ENCODE measurements at places on chromosomes 6 and 20. TPM values are rescaled to one million over a fixed set of nuclear protein-coding genes. Genes with fewer than 3 reads are reported as not detected.

DNA sequence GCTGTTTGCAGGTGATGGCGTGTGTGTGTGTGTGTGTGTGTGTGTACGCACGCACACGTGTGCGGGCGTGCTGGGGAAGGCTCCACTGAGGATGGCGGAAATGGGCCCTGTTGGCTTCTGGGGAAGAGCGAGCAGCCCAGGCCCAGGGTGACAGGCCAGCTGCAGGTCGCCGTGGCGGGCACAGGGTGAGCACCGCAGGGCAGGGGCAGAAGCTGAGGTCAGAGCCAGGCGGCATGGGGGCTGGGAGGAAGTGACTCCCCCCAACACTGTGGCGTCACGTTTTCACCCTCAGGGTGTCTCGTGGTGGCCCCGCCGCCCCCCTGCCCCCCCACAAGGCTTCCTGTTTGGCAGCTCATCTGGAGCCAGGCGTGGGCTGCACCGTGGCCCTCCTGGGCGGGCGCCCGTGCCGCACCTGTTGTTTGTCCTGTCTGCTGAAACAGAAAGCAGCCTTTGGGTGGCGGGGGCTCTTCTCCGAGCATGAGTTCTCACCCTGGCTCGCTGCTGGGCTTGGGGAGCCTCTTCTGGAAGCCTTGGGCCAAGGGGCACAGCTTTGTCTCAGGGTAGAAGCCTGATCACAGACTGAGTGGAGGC is 7.1 kb downstream of the RBM38 start:
- peak overlapping the region; percentile 12 for H3K4me3 ChIP-seq
- peaks cover 99% of the 10 kb centered on the region for H3K4me1 ChIP-seq
- H3K27ac ChIP-seq, result peak overlapping the region; percentile 92
- H3K27me3 ChIP-seq, result no peaks in the 10 kb centered on the region
- peak; percentile 80 for DNase-seq

DNA sequence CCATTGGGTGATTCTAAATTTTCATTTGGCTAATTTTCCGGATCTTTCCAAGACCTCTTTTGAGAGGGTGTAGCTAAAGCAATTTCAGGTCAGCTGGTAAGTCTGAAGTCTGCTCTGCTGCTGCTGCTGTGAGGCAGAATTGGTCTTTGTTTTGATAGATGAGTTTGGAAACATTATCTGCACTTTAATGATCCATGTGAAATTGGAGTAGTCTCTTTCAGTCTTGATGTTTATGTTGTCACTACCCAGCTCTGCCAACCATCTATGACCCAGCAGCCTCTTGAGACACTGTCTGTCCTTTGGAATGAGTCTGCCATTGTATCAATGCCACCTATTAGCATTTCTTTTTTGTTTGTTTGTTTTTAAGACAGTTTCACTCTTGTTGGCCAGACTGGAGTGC is 44.1 kb downstream of the TXNDC5 start:
- no peak for DNase-seq
- H3K4me3 ChIP-seq, result no peak overlapping the region
- H3K4me1 ChIP-seq, result no peaks in the 10 kb centered on the region
- no peaks in the 10 kb centered on the region for H3K27me3 ChIP-seq
- no peaks in the 10 kb centered on the region for H3K36me3 ChIP-seq

BEND3 gene
- polyA plus RNA-seq, result 0.92 TPM

DNA sequence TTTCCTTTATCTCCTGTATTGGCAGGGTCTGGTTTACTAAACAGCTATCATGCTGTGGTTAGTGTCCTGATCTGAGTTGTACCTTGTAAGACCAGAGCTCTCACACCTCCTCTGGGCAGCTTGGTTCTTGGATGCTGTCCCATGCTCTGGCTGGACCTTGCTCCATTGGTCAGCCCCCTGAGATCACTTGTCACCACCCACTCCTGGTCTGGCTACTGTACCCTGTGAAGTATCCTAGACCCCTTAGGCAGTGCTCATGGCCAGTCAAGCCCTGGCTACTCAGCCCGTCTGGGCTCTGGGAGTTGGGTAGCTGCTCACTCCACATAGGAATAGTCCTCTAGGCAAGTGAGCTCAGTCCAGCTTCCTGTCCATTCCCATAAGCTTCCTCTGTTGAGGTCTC is 31.1 kb downstream of the ADGRF4 start:
- H3K27me3 ChIP-seq, result no peaks in the 10 kb centered on the region
- no peak overlapping the region for H3K27ac ChIP-seq
- H3K4me1 ChIP-seq, result no peaks in the 10 kb centered on the region
- H3K36me3 ChIP-seq, result no peaks in the 10 kb centered on the region
- H3K4me3 ChIP-seq, result no peak overlapping the region

KCNK16 gene
- not detected for polyA plus RNA-seq

DNA sequence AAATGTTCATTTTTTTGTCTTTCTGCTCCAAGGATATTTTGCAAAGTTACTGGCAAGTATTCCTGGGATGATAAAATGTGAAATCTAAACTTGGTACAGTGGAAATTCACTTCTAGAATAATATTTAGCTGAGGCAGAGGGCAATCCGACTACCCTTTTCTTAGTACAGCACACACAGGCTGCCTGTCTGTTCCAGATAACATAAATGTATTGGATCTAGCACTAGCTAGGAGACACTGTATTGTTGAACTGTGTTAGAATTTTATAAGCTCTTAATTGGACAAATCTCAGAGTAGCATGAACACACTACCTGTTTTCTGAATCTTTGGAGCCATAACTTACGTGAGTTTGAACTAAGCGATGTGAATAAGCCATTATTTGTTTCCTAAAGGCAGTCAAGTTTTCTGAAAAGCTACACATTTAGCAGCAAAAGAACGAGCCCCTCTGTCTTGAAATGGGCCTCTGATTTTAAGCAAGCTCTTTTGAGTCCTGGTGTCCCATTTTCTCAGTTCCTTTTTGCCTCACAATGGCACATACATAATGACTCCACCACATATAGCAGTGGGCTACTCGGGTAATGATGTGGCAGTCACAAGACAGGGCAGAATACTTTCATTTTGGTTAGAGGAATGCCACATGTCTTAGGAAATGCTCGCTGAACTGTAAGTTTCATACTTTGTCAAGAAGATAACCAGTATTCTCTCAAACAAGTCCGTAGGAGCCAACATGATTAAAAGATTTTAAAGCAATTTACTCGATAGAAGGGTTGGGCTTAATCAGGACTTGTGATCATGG is 116.5 kb upstream of the ESR1 start:
- peaks cover 7% of the 10 kb centered on the region for H3K4me1 ChIP-seq
- H3K27me3 ChIP-seq, result no peaks in the 10 kb centered on the region
- H3K27ac ChIP-seq, result peak overlapping the region; percentile 74
- peak overlapping the region; percentile 15 for H3K4me3 ChIP-seq
- DNase-seq, result no peak

SRSF12 gene
- polyA plus RNA-seq, result 0.38 TPM

GRCh38 chr6:107179004-107179403 is 63.7 kb upstream of the BEND3 start:
- no peak for DNase-seq
- H3K4me3 ChIP-seq, result no peak overlapping the region
- no peak overlapping the region for H3K27ac ChIP-seq
- H3K27me3 ChIP-seq, result no peaks in the 10 kb centered on the region

DNA sequence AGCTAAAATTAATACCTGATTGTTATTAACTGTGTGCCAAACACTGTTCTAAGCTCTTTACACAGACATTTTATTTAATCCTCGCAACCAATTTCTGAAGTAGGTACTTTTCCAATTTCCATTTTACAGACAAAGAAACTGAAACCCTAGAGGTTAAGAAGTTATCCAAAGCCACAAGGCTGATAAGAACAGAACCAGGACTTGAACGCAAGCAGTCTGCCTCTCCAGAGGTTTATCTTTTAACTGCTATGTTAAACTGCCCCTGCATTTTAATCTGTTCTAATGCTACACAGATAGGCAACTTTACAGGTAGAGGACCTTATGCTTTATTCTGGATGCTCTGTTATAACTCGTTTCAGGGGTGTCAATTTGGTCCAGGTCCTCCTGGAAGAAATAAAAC is 118.2 kb downstream of the SLC16A10 start:
- H3K4me3 ChIP-seq, result no peak overlapping the region
- H3K27me3 ChIP-seq, result no peaks in the 10 kb centered on the region
- H3K4me1 ChIP-seq, result no peaks in the 10 kb centered on the region
- DNase-seq, result no peak
- H3K27ac ChIP-seq, result no peak overlapping the region
- H3K36me3 ChIP-seq, result no peaks in the 10 kb centered on the region

FHL5 gene
- 1.1 TPM for polyA plus RNA-seq

- no peak overlapping the region for H3K27ac ChIP-seq
- H3K36me3 ChIP-seq, result no peaks in the 10 kb centered on the region
- no peaks in the 10 kb centered on the region for H3K27me3 ChIP-seq
- H3K4me1 ChIP-seq, result no peaks in the 10 kb centered on the region
Measured at GRCh38 chr6:2749969-2750600, 637 bp downstream of the MYLK4 start.

DNA sequence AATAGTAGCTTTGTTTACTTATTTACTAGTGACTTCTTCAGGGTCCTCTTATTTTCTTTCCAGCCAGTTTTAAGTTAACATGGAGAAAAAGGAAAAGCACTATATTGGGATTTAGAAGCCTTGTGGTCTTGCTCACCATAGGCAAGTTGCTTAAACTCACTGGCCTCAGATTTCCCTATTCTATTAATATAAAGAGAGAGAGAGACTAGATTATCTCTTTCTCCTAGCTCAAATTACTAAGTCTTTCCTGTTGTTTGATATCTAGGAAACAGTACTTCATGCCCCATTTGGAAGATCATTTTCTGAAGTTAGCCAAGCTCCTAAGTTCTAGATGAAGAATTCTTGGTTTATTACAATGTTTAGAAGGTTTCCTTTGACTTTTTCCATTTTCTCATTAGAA is 32.5 kb downstream of the CTNNBL1 start:
- no peak overlapping the region for H3K27ac ChIP-seq
- no peak for DNase-seq
- H3K27me3 ChIP-seq, result no peaks in the 10 kb centered on the region
- H3K4me1 ChIP-seq, result peaks cover 72% of the 10 kb centered on the region
- H3K4me3 ChIP-seq, result no peak overlapping the region
